ENCODE measurements at places on chromosomes 1 and 21.
A peak's percentile ranks its signal among the peaks of the same experiment; 100 is the strongest.

DNA sequence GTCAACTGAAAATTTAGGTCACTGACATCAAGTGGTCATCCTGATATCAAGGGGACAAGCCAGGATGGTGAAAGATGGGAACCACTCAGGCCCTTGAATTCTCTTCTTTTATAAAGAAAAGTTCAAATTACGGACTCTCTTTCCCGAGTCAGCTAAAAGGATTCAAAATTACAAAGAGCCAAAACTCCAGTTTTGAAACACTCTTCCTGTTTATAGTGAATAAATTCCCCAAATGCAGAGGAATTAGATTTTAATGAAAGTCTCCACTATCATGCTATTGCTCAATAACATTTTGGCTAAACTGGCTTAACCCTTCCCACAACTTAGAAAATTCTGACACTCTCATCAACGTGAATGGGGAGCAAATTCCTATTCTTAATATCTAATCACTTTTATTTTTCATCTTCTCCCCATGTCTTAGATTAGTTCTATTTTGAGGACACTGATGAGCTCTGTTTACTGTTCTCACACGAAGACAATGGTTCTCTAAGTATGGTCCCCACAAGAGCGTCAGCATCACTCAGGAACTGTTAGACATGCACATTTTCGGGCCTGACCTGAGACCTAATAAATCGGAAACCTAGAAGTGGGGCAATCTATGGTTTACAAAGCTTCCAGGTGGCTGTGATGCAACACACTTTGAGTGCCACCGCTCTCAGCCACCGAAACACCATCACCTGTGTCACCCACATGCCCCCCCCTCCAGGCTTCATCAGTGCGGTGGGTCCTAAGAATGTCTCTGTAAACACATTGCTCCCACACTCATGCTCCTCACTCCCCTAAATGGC, 64.4 kb upstream of the TIAM1 start:
- DNase-seq, result no peak

GRCh38 chr1:39540504-39541031, 36.0 kb downstream of the PABPC4 start:
- no peak for DNase-seq

DNA sequence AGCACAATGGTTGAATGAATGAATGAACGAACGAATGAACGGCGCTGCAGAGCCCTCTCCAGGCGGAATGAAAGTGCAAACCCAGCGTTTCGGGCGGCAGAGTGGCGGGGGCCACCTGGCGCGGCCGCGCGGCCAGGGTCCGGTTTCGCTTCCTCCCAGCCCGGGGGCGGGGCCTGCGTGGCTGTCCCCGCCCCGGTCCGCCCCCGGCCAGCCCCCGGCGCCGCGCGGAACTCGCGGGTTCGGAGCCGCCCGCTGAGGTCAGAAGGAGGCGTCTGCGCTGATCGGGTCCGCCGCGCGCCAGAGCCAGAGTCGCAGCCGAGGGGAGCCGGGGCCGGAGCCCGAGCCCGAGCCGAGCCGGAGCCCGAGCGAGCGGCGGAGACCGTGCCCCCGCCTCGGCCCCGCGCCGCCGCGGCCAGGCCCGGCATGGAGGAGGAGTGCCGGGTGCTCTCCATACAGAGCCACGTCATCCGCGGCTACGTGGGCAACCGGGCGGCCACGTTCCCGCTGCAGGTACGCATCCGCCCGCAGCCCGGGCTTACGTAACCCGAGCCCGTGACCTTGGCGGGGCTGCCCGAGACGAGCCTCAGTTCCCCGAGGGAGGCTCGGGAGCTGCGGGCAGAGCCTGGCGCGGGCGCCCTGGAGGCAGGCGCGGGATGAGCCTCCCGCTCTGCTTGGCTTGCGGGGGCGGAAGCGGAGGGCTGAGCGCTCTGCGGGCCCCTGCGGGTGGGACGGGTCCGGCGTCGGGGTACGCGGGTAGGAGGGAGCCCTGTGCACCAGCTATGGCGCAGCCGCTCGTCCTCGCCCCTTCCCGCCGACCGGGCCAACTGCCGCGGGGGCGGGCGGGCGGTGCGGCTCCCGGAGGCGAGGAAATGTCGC, at the start of gene PDXK:
TSS of gene PDXK (plus strand) at position 258 of the 876 bp plus-strand sequence. CDS start at position 424, 166 bp downstream.
- peak; percentile 52 for DNase-seq

- DNase-seq, result no peak
These were observed 58.7 kb upstream of the GADD45A start for GRCh38 chr1:67626090-67626860.

GRCh38 chr1:214108097-214108446, 120.3 kb downstream of the PROX1 start:
- DNase-seq, result no peak

DNA sequence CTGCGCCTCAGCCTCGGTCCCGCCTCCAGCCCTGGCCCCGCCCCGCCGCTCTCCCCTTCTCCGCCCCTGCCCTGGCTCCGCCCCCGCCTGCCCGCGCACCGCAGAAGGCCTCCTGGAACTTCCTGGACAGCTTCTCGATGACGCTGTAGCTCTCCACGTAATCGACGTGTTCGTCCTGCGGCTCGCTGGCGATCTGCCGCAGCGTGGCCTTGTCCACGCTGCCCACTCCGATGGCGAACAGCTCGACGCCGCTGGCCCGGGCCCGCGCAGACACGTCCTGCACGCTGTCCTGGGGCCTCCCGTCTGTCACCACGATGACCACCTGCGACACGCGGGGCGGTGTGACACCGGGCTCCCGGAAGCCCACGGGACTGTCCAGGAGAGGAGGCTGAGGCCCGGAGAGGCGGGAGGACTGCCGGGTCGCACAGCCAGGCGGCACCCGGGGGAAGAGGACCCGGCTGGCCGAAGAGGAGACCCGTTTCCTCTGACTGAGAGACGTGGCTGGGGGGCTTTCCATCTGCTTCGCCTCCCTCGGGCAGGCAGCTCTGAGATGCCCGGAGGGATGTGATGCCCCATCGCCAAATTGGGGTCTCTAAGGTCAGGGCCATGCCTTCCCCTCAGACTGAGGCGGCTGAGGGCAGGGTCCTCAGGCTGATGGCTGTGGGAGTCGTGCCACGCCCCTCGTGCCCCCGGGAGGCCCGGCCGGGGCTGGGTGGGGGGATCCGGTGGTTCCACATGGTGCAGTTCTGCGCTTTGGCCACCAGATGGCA, 4.6 kb downstream of the MATN1 start:
- peak; percentile 83 for DNase-seq

GRCh38 chr1:187877220-187877619, 1048.5 kb downstream of the PLA2G4A start:
- DNase-seq, result no peak

DNA sequence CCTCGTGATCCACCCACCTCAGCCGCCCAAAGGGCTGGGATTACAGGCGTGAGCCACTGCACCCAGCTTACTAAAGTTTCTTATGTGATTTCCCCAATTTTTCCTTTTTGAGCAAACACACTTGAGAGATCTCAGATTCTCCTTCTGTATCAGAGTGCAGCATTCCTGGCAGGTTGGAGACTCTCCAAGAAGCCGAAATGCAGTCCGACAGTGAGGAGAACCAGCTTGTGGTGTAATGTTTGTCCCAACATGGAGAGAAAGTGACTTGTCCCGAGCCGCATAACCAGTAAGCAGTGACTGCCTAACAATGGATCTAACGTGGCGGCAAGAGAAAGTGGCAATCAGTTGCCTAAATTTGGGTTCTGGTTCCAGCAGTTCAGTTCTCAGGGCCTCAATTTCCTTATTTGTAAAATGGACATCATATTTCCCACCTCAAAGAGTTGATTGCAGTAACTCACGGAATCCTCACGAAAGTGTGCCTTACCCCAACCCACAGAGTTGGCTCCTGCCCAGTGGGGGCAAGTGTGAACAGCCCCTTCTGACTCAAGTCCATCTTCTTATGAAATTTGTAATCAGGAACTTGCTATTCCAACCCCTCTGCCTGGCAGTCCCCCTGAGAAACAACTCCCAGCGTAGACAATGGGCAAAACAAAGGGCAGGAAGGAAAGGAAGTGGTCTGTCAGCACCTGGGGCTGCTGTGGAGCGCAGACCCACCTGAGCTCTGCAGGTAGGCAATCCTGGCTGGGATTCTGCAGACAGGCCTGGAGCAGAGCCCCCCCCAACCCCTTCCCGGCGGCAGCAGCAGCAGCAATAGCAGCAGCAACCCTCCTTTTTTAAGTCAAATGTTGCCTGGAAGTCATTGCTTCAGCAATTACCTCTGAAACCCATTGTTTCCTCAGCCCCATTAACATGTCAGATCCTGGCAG, 223.6 kb upstream of the POU3F1 start:
- DNase-seq, result no peak

Data from effector CD8-positive, alpha-beta T cell (primary cell).